Umbilical cord (tissue), 2 donors: ENCODE measurements at places on chromosomes 12 and 14.

GRCh38 chr14:64715628-64716412 lies 11.6 kb downstream of the PLEKHG3 start:
- DNase-seq = peak; percentile 45

- DNase-seq = no peak
Observed at GRCh38 chr14:39229222-39229543, 4.5 kb upstream of the MIA2 start.

DNA sequence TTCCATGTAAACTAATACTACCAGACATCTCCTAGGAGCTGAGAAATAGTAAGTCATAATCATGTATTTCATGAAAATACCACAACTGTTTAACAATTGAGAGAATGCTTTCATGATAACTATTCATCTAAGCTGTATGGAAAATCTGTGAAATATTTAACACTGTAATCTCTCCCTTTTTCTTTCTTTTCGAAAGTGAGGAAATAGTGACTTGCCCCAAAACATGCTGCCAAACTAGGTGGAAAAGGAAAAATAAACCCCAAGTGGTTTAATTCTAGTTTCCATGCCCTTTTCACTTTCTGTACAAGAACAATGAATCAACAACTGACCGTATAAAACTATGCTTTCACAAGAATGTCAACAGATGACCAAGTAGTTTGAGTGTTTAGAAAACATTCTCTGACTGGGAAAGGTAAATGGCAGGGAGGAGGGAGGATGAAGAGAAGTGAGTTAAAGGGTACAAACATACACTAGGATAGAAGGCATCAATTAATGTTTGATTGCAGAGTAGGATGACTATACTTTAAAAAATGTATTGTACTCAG lies 147.5 kb upstream of the AVPR1A start:
- no peak for DNase-seq

DNA sequence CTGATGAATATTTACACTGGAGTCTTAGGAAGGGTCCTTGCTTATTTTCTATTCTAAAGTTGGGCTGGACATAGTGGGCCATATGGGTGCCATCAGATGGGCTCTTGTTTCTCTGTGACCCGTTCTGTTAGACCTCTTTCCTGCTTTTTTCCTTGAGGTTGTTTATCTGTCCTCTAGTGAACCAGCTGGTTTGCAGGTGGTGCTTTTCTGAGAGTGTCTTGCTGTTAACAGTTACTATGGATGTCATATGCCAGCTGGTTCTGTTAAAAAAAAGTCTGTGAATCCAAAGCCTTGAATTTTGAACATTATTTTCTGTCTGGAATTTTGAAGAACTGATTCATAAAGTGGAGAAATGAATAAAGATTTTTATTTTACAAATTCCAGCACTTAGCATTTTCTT lies 29.2 kb downstream of the ZC3H14 start:
- DNase-seq = no peak

DNA sequence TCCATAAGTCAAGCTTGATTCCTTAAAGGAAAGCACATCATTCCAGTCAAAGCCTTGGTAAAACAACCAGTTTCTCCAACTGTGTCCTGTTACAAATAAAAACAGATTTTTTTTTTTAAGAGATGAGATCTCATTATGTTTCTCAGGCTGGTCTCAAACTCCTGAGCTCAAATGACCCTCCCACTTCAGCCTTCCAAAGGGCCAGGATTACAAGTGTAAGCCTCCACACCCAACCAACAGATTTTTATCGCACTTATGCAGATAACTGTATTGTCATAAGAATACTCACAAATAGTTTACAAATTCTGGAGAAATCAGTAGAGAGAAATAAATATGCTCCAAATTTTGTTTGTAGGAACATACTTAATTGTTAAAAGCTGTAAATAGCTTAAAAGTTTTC lies 56.2 kb upstream of the SLC2A13 start:
- no peak for DNase-seq

- no peak for DNase-seq
Observed at GRCh38 chr12:112252184-112252583, 126.8 kb downstream of the TRAFD1 start.

DNA sequence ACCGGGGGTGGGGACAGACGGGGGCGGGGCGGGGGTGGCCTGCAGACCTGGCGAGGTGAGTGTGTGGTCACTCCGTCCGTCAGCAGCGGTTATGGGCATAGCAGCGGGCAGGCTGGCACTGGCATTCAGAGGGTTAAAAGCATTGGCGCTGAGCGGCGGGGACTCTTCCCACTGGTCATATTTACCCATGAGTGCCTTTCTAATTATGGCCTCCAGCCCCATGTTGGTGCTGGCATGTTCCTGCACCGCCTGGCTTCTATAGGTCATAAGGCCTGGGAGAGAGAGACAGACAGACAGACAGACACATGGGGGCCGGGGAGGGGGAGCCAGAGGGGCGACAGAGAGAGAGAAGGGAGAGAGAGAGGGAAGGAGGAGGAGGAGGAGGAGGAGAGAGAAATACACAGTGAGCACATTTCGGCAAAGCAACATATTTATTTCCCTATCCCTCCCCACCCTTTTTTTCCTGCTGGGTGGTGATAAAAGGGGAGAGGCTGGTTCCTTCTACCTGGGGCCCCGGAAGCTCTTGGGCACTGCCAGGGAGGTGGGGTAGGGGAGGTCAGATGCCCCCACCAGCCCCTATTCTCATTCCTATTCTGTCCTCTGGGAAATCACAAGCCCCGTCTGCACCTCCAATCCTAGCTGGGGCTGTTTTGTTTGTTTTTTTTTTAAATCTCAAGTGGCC lies 32.6 kb downstream of the RFLNA start:
- peak; percentile 12 for DNase-seq

DNA sequence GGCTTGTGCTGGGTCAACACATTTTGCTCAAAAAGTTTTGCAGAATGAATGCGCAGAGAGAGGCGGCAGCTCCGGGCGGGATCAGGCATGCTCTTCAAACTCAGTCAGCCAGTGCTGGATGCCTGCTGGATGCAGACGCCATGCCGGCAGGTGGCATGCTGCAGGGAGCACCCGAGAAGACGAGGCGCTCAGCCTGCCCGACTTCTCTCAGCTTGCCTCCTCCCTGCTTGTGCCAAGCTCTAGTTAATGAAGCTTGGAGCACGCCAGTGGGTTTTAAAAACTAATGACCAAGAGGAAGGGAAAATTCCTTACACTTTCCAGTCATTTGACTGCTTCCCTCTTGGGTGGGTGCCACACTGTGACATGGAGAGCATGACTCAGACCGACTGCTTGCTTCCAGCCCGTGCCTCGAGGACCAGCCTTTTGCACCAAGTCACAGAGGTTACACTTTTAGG lies 39.8 kb downstream of the SLC24A4 start:
- no peak for DNase-seq

DNA sequence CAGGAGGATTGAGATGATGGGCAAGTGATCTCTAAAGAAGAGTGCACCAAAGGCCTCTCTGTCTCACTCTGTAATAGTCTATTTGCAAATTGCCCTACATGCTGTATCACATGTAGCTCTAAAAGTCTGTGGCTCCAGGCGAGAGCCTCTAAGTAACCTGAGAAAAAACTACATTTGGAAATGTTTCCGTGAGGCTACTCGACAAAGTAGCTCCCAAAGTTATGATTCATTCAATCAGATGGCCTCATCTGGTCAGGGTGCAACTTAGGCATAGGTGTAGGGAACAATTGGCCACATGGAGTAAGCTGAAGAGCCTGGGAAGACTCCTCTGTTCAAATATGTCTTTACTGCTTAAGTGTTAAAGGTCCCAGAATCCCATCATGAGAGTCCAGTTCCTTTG lies 155.4 kb upstream of the PLEKHG7 start:
- DNase-seq = no peak
